ENCODE measurements at places on chromosomes 6 and 20.

GRCh38 chr20:36179170-36179945 is 24.8 kb downstream of the EPB41L1 start:
- no peak for DNase-seq

GRCh38 chr20:53154540-53154939 is 182.4 kb downstream of the TSHZ2 start:
- DNase-seq, result no peak

- no peak for DNase-seq
These were observed 12.3 kb upstream of the CCDC167 start for GRCh38 chr6:37511910-37512399.

GRCh38 chr6:116461932-116462885 is 1.0 kb downstream of the CALHM6 start:
- DNase-seq, result no peak

GRCh38 chr6:22238861-22239260 is 58.0 kb downstream of the PRL start:
- DNase-seq, result no peak

GRCh38 chr6:73679009-73679408 is 17.0 kb upstream of the CD109 start:
- DNase-seq, result no peak

- no peak for DNase-seq
These were observed 52.4 kb upstream of the ERVFRD-1 start for GRCh38 chr6:11163932-11164331.

DNA sequence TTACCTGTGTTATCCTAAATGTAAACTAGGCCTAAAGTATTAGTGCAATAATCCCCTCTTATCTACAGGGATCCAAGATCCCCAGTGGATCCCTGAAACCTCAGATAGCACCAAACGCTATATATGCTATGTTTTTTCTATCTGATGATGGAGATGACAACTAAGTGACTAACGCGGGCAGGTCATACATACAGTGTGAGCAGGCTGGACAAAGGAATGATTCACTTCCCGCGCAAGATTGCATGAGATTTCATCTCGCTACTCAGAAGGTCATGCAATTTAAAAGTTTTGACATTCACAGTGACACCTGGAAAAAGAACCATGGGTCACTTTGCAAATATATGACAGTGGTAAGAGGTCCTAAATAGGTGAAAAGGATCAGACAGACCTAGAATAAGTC is 875.9 kb downstream of the HACE1 start:
- DNase-seq, result no peak

GRCh38 chr20:57612436-57612835 is 7.8 kb downstream of the ZBP1 start:
- DNase-seq, result no peak

All from bone marrow (tissue), 2 donors.